Kidney capillary endothelial cell (primary cell): ENCODE measurements at places on chromosomes 6 and 20.

DNA sequence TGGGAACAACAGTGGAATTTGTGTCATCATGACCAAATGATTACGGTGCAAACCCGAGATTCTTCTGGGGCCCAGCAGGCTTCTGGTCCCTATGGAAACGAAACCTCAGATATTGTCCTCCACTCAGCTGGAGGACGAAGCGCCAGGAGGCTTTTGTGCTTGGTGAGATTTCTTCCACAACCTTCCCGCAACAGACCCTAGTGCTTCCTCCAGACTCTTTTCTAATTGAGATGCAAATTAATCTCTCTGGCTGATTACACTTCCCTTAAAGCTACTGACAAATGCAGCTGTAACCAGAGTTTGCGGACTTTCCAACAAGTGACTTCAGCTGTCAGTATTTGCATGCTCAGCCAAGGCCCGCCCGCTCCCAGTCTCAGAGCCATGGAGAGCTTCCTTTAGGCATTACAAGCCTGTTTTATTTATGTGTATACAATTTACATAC, 96.0 kb downstream of the INSM1 start:
- no peak for DNase-seq

DNA sequence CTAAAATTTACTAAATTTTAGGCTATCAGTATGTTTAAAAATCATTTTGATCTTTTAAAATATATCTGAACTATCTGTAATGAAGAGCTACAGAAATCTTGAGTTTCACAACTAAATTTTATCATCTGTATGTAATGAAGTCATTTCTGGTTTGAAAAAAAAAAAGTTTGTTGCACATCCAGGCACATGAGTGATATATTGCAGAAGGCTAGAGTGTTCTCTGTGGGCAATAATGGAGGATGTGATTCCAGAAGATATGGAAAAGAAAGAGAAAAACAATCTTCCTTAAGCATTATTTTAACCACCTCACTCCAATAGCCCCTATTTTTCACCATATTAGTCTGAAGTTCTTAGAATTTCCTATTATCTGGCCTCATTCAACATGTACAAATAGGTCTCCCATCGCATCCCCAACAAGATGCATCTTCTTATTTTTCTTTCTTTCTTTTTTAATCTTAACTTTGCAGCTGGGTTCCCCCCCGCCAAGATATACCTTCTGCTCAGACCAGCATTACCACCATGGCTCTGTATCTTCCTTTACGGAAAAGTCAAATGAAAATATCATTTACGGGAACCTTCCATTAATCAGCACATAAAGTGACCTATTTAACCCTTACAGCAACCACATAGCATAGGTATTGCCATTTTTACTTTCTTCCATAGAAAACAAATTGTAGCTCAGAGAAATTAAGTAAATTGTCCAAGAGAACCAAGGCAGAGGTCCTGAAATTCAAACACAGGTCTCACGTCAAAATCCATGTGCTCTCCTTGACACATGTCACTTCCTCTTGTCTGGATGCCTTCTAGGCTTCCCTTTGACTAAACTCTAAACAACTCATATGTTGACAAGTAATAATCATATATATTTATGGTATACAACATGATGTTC, 116.9 kb downstream of the KIF13A start:
- DNase-seq = no peak

DNA sequence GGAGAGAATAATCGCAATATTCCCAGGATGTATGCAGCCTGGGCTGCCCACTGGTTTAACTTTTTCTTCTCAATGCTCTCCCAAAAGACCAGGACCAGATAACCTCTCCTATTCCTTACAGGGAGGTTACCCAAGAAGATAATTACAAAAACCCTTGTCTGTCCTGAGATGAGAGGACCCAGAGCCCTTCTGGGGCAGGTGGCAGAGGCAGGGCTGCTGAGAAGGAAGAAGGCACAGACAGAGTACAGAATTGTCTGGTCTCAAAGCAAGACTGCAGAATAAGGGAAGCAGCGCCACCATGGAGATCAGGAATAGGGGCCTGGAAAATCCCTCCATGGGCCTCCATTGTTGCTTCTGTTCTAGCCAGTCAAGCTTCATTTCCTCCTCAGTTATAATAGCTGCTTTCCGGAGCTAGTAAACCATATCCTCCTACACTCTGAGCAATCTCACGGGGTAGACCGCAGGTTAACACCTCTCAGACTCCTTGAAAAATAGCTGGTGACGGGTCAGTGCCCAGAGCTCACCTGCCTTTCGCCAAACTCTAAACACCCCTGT, 463 bp upstream of the HLA-DMB start:
- peak; percentile 11 for DNase-seq

- no peak for DNase-seq
Observed at GRCh38 chr6:25713824-25714223, 40.7 kb upstream of the SLC17A4 start.

- DNase-seq = no peak
Observed at GRCh38 chr20:34365765-34366213, 2.7 kb downstream of the ITCH start.

DNA sequence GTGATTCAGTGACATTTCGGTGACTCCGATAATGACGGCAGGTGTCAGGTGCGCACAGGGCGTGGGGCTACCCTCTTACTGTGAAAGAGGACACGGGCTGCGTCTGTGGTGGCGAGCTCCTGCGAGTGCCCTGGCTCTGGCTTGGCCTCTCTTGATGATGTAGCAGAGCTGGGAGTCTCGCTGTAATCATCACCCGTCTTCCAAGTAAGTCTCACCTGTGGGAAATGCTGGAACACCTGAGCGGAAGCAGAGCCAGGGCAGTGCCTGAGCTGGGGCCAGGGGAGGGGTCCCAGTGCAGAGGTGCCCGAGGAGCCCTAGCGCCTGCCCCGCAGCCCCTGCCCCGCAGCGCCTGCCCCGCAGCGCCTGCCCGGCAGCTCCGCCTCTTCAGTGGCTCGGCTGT, 4.8 kb downstream of the OSBPL2 start:
- DNase-seq = no peak

DNA sequence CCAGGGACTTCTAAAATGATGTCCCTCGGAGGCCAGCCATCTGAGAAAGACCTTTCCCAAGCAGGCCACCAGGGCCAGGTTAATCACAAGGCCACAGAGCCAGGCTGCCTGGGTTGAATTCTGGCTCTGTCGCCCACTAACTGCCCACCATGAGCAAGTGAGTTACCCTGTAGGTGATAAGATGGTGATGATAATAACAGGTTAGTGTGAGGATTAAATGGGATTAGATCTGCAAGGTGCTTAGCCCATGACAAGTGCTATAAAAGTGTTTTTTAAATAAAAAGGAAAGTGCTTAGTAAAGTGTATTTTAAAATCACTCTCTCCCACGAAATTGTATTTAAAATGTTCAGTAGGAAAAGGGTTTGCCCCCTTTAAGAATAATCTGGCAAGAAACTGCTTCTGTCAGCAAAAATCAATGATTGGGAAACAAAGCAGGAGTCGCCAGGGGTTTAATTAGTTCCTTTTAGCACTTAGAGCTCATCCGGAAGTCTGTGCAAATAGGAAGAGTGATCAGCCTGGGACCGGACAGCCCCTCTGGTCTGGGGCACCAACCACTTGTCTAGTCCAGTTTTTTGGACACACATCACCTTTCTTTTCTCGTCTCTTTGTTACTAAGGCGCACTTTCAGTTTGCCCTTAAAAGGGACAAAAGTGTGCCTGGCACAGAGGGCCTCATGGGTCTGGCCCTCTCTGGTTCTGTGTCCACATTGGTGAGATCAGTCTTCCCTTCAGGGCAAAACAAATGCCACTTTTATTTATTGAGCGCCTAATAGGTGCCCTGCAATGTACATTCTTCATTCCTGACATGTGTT, 150.4 kb downstream of the GRM4 start:
- DNase-seq = no peak

DNA sequence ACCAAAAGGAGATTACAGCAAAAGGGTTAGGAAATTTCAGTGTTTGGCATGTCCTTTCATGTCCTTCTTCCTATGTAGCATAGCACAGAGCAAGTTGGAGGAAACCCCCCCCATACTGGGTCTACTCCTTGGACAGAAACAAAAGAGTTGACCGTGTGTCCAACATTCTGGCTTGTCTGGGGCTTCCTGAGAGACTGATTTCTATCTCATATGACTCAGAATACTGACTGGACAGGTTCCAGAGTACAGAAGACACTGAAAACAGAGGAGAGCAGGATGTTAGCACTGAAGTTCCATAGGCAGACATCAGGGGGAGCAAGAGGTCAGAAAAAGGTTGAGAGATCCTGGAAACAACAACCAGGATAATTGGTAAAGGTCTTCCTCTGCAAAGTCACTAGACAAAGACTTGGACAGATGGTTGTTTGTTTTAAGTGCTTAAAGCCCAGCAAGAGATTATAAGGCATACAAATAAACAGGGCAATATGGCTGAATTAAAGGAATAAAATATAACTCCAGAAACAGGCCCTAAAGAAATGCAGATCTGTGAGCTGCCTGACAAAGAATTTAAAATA, 48.4 kb downstream of the USP49 start:
- peak; percentile 99 for DNase-seq

DNA sequence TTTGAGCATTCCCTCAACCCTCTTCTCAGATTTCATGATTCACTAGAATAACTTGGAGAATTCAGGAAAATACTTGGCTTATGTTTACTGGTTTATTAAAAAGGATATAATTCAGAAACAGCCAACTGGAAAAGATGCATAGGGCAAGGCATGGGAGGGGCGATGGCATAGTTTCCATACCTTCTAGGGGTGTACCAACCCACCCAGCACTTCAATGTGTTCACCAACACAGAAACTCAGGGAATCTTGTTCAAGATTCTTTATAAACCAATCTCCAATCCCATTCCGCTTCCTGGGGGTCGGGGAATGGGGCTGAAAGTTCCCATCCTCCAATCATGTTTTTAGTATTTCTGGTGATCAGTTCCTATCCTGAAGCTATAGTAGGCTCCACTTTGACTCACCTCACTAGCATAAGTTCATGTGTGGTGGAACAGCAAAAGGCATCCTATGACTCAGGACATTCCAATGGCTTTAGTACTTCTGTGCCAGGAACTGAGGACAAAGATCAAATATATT, 164.4 kb downstream of the SIM1 start:
- peak; percentile 97 for DNase-seq

- DNase-seq = no peak
Observed at GRCh38 chr20:22438926-22439325, 145.4 kb downstream of the FOXA2 start.

GRCh38 chr6:43776115-43776798, 6.2 kb downstream of the VEGFA start:
- no peak for DNase-seq

- DNase-seq = no peak
Observed at GRCh38 chr6:79895382-79896074, 51.8 kb downstream of the ELOVL4 start.

DNA sequence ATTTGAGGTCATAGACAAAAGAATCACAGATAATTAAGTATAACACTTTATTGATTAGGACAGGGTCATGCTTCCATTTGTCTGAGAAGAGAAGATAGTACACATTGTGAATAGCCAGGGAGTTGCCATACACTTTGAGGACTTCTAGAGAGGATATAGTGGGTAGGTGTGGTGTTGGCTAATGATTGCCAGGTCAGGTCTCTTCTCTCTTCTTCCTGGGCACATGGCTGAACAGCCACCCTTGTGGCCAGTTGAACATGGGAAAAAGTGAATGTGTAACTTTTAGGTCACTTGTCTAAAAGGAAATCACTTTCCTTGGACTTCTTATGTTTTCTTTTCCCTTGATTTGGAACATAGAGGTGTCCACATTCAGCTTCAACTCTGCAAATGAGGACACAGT, 772.1 kb upstream of the MAP3K7 start:
- no peak for DNase-seq

- no peak for DNase-seq
Observed at GRCh38 chr20:55881204-55881603, 124.1 kb downstream of the CBLN4 start.
